ENCODE measurements at places on chromosomes 13 and 19.

GRCh38 chr19:4267101-4267900 lies 11.8 kb upstream of the SHD start:
- DNase-seq: peak; percentile 76

GRCh38 chr19:51681286-51681941 lies 11.7 kb upstream of the SPACA6 start:
- no peak for DNase-seq

DNA sequence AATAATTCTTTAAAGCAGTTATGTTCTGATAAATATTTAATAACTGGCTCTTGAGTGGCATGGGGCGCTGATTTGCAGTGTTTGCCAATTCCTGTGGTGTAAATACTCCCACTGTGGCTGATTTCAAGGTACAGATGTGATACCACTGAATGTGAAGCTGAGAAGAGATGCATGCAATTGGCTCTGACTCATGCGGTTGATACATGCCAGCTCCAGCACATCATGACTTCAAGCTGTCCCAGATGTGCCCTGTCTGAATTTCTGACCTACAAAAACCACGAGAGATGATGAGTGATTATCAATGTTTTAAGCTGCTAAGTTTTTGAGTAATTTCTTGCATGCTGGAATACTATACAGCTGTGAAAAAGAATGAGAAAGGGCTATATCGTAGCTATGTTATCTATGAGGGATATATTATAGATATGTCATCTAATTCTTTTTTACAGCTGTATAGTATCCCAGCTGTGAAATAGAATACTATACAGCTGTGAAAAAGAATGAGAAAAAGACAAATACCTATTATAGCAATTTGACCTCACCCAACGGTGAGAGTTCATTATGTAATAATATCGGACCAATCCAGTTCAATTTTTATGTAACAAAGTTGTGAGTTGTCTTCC lies 7.6 kb upstream of the ACSBG2 start:
- no peak for DNase-seq

GRCh38 chr19:410243-410781 lies 1.4 kb upstream of the C2CD4C start:
- peak; percentile 67 for DNase-seq

DNA sequence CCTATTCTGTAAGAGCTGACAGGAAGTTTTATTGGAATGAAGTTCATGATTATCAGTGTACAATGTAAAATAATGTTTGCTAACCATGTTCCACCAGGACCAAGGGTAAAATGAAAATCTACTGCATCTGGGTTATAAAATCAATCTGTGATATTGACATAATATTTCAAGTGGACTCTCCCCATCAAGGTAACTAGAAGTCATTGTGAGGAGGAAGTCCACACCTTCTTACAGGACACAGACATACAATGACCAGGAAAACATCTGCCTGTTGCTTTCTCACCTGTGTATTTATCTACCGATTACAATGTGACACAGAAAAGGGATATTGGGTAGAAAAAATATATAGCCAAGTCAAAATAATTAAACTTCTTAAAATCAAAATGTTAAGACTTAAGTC lies 140.7 kb upstream of the RFC3 start:
- DNase-seq: no peak

- DNase-seq: no peak
Observed at GRCh38 chr13:47826471-47826870, 174.6 kb downstream of the SUCLA2 start.

DNA sequence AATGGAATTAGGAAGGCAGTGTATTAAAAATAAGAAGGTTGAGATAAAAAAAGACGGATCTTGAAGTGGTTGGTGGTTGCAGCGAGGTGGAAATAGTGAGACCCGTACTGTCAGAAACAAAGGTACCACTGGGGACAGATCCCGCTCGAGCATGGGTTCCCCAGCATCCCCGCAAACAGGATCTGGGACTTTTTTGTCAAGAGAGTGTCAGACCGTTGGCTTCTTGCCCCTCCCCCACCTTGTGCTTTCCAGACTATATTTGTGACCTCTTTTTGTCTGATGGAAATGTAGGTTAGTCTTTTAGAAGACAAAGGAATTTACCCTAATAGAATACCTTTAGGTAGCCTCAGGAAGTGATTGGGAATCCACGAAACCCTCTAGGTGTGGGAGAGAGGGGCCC lies 4.2 kb downstream of the GATAD2A start:
- no peak for DNase-seq

GRCh38 chr13:100478107-100478809 lies 110.3 kb downstream of the GGACT start:
- DNase-seq: no peak

- DNase-seq: no peak
Observed at GRCh38 chr19:2087621-2088100, 8.5 kb downstream of the MOB3A start.

DNA sequence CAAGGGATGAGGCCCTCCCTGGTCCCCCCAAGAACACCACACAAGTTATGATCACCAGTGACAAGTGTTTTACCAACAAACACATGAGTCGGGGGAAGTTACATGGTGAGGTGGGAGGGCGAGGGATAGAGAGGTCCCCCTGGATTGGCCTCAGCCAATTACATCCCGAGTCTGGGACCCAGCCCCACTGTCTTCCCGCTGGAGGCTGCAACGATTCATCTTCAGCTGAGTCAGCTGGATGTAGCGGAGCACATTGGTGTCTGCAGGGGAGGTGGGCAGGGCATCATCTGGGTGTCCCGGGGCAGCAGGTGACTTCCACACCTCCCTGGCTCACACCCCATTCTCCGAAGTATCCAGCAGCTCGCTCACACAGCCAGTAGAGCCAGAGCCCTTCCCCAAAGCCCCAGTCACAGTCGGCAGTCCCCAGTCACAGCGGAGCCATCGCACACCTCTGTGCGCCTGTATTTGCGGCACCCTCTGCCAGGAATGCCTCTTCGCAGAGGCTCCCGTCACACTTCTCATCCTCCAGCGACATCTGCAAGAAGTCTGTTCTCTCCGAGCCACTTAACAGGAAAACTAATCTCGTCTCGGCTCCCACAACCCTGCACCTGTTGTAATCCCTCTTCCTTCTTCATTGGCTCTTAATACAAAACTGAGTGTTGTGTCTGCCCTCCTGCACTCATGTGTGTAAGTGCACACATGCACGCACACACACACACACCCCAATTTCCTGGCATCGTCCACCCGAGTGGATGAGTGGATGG lies 2.0 kb downstream of the TTC9B start:
- no peak for DNase-seq
